Stimulated activated CD4-positive, alpha-beta T cell treated with anti-CD3 and anti-CD28 coated beads, Interleukin-12 subunit alpha, Interleukin-12 subunit beta, amount 100 ng/mL, for 4 hours (primary cell): ENCODE measurements at places on chromosomes 3 and 15.

DNA sequence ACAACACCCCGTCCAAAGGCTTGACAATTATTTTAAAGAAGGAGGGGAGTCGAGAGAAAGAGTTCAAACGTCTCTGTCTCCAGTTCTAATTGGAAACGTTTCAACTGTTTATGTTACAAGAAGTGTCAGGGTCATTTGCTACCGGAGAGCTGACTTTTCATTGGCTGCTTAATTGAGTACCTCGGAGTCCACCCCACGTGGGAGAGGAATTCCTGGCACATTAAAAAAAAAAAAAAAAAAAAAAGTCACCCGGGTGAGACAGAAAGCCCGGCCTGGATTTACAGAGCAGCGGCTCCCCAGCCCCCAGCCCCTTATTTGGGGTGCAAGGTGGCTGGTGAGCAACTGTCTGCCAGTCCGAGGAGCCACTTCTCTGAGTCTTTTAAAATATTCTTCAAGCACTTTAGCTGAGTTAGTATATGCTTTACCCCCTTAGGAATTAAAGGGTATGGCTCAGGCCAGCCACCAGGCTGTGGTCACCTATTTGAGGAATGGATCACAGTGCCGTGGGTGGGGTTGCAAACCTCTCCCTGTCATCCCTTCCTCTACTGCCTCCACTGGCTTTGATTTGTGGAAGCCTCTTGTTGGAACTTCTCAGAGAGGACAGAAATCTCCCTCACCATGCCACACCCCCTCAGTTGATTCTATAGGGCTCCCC lies 3.9 kb upstream of the TLE3 start:
- DNase-seq = no peak

DNA sequence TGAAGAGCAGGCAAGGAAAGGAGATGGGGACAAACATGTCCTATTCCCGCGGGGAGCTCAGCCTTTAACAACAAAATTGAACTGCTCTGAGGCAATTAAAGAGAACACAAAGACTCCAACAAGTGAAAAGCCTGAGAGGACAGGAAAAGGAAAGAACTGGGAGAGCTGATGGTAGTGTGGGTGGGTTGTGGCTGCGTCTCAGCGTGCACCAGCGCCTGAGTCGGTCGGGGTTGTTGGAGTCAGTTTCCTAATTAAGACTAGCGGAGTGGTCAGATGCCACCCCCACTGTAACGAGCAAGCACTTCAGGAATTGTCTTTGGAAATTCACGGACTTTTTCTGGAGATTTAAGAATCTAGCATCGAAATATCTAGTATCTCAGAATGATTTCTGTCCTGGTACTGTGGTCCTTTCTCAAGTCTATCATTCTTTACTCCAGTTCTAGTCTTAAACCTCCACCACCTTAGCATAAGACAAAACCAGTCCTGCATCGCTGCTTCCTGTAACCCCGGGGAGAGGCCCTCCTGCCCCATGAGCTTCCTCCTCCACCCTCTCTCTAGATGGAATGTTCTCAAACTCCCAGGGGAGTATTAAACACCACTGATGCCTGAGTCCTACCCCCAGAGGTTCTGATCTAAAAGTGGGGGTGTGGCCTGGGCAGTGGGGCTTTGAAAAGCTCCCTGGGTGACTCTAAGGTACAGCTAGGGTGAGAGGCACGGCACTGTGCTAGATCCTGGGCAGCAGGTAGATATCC lies 104.0 kb downstream of the CYP19A1 start:
- no peak for DNase-seq

DNA sequence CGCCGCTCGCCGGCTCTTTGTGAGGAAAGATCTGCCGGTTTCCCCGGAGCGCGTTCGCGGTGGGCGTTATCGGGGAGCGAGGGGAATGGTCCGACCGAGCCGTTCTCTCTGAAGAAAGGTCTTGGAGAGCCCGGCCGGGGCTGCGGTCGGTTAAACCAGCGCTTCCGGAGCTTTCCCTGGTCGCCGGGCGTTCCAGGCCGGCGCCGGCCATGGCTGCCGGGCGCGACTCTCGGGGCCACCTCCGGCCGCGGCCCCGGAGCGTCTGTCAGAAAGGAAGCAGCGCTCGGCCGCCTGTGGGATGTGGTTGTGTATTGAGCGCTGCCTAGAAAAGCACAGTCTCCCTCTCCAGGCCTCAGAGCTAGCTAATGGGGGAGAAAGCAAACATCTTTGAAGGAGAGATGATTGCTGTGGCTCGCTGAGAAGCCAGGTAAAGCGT lies 731 bp downstream of the FYTTD1 start:
- DNase-seq = peak; percentile 51

- DNase-seq = no peak
These were observed 70.5 kb downstream of the MGLL start for GRCh38 chr3:127751782-127752181.

- no peak for DNase-seq
These were observed 142.3 kb downstream of the TMCO5A start for GRCh38 chr15:38076786-38077185.

DNA sequence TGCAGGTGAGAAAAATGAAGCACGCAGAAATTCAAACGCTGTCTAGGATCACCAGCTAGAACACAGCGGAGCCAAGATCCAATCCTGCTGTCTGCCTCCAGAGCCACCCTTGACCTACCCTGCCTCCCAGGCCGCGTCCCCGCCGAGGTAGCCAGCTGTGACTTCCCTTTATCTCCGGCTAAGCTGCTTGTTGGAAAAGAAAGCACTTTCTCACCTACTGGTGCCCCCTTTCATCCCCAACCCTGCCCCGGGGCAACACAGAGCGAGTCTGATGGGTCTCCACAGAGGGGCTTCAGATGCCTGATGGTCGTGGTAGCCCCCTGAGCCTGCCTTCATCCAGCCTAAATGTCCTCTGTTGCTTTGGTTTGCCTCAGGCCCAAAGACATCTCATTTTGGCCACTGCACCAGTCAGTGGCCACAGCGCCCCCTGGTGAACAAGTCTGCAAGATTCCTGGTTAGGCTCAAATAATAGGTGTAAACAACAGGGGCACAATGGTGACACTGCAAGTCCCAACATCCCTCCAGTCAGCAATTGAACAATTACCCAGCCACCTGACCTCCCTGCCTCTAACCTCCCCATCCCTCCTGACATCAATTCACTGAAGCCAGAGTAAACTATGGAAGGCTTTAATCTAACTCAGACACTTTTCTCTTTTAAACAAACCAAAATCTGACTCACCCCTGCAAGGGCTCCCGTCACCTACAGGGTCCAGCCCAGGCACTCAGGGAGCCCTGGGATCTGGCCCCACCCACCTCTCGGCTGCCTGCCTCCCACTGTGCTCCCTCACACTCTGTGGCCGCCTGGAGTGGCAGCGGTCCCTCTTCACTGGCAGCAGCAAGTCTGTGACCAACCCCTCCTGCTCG lies 27.3 kb upstream of the BCL2L10 start:
- peak; percentile 71 for DNase-seq

DNA sequence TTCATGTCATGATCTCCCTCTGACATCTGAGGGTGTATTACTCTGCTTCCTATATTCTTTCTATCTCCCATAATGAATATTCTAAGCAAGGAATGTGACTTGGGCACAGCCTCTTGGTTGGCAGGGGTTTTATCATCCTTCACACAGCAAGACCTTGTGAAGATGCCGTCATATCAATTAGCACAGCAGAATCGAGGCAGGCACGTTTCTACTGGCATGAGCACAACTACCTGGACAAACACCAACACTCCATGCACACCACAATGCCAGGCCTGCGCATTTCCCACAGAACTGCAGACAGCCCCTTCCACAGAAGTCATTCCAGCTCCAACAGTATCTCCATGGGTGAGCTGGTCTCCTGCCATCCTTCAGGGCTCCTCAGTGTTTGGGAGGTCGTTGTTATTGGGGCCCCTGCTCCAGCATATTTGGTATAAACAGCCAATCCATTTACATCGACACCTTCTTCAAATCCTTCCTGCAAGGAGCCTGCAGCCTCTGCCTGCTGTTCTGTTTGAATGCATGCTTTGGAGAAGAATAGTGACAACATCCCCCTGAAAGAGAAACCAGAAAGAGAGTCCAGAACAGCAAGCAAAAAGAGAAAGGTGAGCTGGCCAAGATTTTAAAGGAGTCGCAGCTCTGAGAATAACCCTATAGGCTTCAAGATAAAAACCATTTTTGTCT lies 275.5 kb downstream of the SHOX2 start:
- no peak for DNase-seq
